Left forelimb (tissue), 1 donor: ENCODE measurements at places on chromosomes 1 and 21.

DNA sequence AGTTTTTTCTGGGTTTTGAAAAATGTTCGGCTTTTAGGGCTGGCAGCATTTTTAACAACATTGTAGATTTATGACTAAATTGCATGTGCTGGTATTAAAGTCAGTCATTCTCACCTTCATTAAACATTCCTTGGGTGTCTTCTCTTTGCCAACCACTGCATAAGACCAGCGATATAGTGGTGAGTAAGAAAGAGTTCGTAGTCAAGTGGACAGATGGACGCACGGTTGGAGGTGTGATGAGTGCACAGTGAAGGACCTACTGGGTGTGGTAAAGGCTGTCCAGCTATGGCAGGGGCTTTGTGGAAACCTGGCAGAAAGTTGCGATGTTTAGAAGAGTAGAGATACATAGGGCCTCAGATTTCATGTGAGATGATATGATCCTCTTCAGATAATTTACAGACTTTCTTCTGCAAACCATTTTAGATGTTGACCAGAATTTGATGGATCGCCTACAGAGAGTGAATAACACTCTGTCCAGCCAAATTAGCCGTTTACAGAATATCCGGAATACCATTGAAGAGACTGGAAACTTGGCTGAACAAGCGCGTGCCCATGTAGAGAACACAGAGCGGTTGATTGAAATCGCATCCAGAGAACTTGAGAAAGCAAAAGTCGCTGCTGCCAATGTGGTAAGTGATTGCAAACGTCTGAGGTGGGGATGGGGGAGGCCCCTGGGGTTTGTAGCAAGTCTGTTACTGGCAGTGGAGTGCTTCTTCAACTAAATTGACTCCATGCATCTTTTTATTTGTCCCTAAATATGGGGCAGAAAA is 56.0 kb upstream of the LAMC2 start:
- no peak for DNase-seq

GRCh38 chr1:220983877-220984635 is 104.8 kb downstream of the HLX start:
- no peak for DNase-seq

GRCh38 chr1:52059321-52059720 is 3.2 kb downstream of the BTF3L4 start:
- no peak for DNase-seq

GRCh38 chr1:234731569-234732085 is 121.6 kb upstream of the IRF2BP2 start:
- DNase-seq = peak; percentile 55

DNA sequence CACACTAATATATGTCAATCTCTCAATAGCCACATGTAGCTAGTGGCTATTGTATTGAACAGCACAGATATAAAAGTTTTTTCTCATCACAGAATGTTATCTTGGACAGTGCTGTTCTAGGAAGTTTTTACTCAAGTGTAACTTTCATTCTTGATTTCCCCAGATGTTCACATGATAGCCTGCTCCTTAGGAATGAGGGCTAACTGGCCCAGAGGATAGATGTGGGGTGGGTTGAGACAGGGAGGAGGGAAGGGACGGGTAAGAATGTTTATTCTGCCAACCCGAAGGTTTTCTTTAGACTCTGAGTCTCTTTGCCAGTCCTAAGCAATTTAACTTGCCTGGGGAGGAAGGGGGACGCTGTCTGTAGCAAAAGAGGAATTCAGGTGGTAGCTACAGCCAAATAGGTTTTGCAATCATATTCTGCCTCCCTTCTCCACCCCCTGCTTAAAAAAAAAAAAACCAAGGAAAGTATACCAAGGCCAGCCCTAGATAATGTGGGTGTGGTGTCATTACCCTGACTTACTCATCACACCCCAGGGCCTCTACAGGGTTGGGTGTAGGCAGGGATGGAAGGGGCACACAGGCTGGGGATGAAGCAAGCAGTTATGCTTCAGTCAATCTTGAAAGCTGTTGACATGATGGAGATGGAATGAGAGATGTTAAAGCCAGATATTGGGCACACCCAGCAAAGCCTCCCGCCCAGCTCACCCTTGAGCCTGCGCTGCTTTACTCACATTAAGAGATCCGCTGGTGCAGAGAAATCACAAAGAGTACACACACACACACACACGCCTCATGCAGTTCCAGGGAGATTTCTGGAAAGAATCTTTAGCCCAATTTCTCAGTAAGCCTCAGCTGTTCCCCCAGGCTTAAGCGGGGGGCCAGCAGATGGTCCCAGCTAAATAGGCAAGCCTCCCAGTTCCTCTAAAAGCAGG is 59.9 kb downstream of the PLXNA2 start:
- DNase-seq = no peak
